ENCODE measurements at places on chromosomes 3 and 15.

DNA sequence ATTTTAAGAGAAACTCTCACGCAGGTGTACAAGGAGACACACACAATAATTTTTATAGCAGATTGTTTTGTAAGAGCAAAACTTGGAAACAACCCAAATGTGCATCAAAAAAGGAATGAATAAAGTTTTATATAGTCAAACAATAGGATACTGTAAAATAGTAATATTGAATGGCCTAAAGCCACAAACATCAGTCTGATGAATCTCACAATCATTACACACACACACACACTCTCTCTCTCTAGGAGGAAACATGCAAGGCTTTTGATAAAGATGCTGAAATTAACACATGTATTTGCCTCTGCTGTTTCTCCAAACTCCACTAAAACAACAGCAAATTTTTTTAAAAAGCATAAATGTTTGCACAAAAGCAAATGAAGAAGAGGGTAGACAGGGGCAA, 37.3 kb downstream of the ADIPOQ start:
- no peak for DNase-seq

- no peak for DNase-seq
These were observed 1.3 kb downstream of the RYK start for GRCh38 chr3:134249296-134249841.

GRCh38 chr3:194816748-194817591, 131.3 kb downstream of the FAM43A start:
- no peak for DNase-seq

DNA sequence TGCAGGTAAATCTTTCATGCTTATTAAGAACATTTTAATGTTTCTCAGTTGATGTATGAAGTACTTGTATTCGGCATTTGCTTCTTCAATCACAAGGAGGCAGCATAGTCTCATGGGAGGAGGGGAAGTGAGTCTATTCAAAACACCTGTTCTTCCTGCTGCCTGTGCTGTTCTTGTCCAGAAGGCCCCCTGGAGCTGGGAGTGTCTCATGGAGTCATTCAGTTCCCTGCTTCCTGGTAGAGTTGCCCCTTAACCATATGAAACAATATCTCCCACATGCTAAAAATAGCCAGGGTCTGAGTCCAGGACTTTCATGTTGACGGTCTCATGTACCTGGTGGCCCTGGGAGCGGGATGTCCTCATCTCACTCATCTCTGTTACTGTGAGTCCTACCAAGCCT, 15.5 kb upstream of the PPP1R2 start:
- no peak for DNase-seq

- DNase-seq, result no peak
These were observed 6.0 kb upstream of the LIPH start for GRCh38 chr3:185558395-185558794.

- DNase-seq, result no peak
These were observed 170.3 kb downstream of the SUCLG2 start for GRCh38 chr3:67484085-67484484.

DNA sequence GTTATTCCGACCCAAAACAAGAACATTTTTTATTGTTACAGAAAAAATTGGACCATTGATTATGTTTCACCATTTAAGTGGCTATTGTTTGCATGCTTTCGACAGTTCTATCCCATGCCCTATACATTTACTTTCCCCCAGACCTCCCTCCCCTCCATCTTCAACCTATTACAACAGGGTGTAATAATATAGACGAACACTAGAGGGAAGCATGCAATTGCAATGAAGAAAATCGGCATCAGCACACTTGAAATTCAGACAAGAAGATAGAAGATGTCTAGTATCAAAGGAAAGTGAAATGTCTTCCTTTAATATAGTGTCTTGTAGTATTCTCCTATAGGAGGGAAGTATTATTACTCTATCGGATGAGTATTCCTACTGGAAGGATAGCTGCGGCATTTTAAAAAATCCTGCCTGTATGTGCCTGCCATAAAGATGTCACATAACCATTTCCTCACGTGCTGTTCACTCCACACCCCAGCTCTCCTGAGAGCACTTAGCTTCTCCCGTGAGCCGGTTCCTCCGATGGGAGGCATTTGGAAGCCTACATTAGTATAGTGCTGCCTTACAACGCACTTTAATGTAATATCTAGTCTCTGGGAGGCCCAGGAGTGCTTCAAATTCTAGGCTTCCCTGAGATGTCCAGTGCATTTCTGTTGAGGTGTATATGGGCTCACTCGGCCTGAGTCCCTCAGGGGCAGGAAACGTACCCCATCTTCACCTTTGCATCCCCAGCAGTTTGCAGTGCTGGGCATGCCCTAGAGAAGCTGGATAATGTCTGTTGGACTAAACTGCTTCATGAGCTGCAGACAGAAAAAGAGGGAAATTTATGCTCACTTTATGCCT, 17.8 kb upstream of the ERICH6 start:
- DNase-seq, result no peak

DNA sequence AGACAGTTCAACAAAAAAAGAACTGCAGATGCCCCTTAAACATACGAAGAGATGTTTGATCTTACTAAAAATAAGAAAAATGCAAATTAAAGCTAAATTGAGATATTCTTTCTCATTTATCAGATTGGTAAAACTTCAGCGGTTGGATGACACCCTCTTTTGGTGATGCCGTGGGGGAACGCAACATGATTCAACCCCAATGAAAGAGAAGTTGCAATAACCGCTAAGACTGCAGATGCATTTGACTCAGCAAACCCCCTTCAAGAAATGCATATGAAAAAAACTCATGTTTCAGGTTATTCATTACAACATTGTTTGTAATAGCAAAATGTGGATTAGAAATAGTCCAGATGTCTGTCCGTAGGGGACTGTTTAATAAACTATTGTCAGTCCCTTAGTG, 3.6 kb downstream of the KLHL6 start:
- no peak for DNase-seq

- no peak for DNase-seq
These were observed 6.3 kb downstream of the TSEN2 start for GRCh38 chr3:12490547-12490946.

DNA sequence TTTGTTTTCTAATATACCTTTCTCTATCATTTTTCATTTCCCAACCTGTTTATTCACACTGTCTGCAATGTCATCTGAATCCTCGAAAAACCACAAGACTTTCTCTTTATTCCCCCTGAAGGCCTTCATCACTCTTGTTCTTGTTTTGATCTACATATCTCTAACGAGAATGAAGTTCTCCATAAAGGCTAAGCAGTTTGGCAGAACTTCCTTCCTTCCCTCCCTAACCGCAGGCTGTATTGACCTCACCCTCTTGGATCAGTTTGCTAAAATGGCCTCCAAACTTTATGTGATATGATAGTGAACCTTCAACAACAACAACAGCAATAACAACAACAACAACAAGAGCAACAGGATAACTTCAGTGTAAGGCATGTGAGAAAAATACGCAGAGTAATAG, 392.8 kb downstream of the TIGIT start:
- DNase-seq, result no peak

DNA sequence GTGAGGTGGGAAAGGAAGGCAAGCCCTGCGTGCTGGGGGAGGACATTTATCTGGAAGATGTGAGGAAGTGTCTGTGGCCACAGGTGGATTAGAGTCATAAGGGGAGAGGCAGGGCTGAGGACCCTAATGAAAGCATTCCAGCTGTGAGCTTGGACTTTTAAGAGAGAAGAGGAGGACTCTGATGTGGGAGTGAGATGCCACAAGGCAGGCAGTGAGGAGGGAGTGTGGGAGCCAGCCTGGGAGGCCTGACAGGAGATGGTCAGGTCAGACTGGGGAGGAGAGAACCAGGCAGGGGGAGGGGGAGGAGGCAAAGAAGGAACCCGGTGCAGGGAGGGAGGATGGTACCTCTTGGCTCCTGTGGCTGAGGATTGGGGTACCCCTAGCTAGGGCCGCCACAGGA, 21.0 kb downstream of the MAPKAPK3 start:
- DNase-seq, result no peak

Data from stimulated activated CD8-positive, alpha-beta memory T cell treated with anti-CD3 and anti-CD28 coated beads, Interleukin-2, amount 100 ng/mL, for 1 hour (primary cell).